Right atrium auricular region (tissue), 2 donors: ENCODE measurements at places on chromosomes 5 and 9. TPM values are rescaled to one million over a fixed set of nuclear protein-coding genes. Genes with fewer than 3 reads are reported as not detected.

DNA sequence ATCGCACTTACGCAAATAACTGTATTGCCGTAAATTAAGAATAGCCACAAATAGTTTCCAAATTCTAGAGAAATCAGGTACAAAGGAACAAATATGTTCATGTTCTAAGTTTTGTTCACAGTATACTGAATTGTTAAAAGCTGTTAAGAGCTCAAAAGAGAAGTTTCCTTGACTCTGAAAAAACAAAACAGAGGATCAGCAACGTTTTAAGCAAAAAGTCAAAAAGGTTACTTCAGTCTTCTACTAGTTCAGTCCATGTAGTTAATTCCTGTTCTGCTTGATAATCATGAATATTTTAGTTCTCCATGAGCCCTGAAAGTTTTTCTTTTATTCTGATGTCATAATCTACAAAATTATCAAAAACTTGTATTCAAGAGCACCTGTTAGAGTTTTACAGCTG lies 128.6 kb upstream of the MAST4 start:
- H3K4me1 ChIP-seq: no peaks in the 10 kb centered on the region
- H3K36me3 ChIP-seq: no peaks in the 10 kb centered on the region
- no peak for DNase-seq
- H3K4me3 ChIP-seq: no peak overlapping the region
- no peak overlapping the region for H3K27ac ChIP-seq

DNA sequence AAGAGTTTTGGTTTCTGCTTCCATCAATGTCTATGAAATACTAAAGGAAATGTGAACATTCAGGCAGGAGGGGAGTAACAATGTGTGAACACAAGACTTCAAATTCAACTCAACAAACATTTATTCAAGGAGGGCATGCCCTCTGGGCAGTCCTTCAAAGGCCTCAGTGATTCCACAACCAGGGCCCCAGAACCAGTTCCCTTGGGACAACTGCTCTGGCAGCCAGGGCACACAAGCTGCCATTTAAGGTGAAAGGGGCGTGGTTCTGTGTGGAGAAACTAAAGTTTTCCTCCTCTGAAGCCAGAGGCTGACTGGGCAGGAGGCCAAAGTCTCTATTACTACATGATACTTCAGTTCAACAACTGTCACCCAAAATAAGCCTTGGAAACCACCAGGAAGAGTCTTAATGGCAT lies 3.2 kb downstream of the RBM18 start:
- H3K36me3 ChIP-seq: peaks cover 29% of the 10 kb centered on the region
- peak overlapping the region; percentile 1 for H3K27ac ChIP-seq
- H3K27me3 ChIP-seq: no peaks in the 10 kb centered on the region
- H3K4me1 ChIP-seq: no peaks in the 10 kb centered on the region
- DNase-seq: peak; percentile 76

DNA sequence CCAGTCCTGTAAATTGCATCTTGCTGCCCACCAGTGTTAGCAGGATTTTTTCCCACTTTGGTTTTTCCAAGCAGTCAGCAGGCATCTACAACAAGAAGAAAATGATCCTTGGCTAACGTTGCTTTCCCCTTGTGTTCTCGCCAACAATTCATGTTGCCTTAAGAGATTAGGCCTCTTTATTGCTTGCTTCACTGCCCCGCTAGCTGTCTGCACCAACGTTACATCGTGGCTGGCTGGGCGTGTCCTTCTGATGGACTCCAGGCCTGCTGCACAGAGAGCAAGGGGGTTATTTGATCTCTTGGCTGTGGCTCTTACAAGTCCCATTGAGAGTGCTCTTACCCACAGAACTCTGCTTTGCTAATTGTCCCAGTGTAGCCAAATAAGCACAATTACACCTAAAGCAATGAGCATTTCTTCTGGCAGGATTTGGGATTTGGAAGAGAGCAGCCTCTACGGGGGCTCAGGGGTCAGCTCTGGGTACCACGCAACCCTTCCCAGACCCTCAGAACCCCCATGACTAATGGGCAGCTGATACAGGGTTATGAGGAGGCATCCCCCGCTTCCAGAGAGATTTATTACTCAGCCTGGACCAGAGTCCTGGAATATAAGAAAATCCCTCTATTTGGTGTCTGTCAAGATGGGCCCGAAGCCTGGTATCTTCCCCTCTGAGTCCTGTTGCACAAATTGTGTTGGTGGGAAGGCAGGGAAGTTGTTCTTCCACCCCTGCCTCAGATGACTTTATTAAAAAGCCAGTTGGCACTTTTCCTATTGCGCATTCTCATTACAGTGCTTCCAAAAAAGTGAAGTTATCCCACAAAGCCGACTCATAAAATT lies 17.6 kb downstream of the DCANP1 start:
- peak; percentile 68 for DNase-seq
- H3K27me3 ChIP-seq: no peaks in the 10 kb centered on the region
- no peaks in the 10 kb centered on the region for H3K36me3 ChIP-seq
- no peak overlapping the region for H3K4me3 ChIP-seq
- peaks cover 20% of the 10 kb centered on the region for H3K4me1 ChIP-seq

ADAMTS16 gene
- not detected for total RNA-seq

- peaks cover 7% of the 10 kb centered on the region for H3K4me1 ChIP-seq
- DNase-seq: no peak
- H3K4me3 ChIP-seq: no peak overlapping the region
- H3K27me3 ChIP-seq: no peaks in the 10 kb centered on the region
- H3K27ac ChIP-seq: no peak overlapping the region
- H3K36me3 ChIP-seq: peaks cover 20% of the 10 kb centered on the region
Observed at GRCh38 chr9:135926402-135927194, 19.3 kb upstream of the CAMSAP1 start.

CEL gene
- 1.9 TPM for total RNA-seq

DNA sequence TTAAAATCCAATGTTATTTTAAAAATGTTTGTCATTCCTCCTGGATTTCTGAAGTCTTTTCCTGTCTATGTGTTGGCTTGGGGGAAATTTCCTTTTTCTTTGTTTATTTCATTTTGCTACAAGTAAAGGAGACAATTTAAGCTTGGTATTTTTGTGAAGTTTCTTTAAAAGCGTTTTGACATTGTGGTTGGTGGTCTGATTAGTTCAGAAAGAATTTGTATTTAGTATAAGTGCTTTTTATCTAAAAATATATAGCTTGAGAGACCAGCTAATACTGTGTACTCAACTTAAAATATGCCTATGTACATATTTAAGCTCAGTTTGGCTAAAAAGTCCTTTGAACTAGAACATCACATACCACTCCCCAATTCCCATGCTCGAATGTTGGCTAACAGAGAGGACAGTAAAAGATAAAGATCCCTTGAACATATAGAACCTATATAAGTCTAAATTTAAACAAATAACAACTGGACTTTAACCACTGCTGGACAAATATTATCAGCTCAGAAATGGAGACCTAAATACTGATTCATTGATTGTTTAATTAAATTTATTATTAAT lies 237.6 kb downstream of the TLE4 start:
- H3K36me3 ChIP-seq: no peaks in the 10 kb centered on the region
- H3K27ac ChIP-seq: no peak overlapping the region
- H3K27me3 ChIP-seq: no peaks in the 10 kb centered on the region
- H3K4me3 ChIP-seq: no peak overlapping the region
- no peak for DNase-seq

SLC27A6 gene
- total RNA-seq: 15.2 TPM

DNA sequence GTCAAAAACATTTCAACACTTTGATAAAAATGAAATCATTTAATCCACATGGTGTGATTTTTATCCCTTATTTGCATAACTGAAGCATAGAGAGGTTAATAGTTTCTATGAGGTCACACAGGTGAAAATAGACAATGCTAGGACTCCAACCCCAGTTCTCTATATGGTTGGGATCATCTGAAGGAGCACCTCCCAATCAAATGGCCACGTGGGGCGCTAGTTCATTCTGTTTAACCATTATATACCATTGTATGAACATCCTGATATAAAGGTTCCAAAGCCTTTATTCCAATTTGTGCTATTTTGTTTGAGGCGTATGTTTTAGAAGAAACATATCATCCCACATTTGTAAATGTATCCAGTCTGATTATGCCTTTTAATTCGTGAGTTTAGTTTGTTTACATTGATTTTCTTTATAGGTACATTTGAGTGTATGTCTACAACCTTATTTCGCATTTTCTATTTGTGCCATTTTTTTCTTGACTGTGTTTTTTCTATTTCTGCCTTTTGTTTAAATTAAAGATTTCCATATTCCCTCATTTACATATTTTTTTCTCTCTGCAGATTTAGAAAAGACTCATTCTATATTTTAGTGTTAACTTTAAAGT lies 1092.0 kb downstream of the MAT2B start:
- no peaks in the 10 kb centered on the region for H3K4me1 ChIP-seq
- H3K27me3 ChIP-seq: no peaks in the 10 kb centered on the region
- H3K4me3 ChIP-seq: no peak overlapping the region
- H3K36me3 ChIP-seq: no peaks in the 10 kb centered on the region
- no peak for DNase-seq
- H3K27ac ChIP-seq: no peak overlapping the region

DNA sequence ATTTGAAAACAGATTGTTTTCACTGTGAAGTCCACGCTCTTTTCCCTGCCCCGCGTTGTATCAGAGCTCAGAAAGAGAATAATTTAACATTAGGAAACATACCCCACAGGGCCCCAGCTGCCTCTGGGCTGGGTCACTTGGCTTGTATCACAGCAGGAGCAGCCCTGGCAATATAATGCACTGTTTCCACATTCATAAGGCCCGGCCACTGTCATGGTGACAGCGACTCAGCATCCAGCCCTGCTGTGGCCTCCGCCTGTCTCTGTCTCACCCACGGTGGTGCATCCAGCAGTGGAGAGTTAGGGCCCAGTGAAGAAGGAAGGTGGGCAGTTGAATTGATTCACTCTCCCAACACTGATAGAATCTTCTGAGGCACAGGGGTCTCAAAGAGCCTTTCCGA lies 188.9 kb downstream of the NSG2 start:
- no peaks in the 10 kb centered on the region for H3K4me1 ChIP-seq
- no peak overlapping the region for H3K4me3 ChIP-seq
- H3K36me3 ChIP-seq: no peaks in the 10 kb centered on the region
- no peak overlapping the region for H3K27ac ChIP-seq
- H3K27me3 ChIP-seq: no peaks in the 10 kb centered on the region

- H3K4me1 ChIP-seq: no peaks in the 10 kb centered on the region
- H3K27me3 ChIP-seq: no peaks in the 10 kb centered on the region
- no peak for DNase-seq
- no peak overlapping the region for H3K27ac ChIP-seq
- no peak overlapping the region for H3K4me3 ChIP-seq
Observed at GRCh38 chr5:122015471-122015870, 53.7 kb downstream of the SRFBP1 start.

DNA sequence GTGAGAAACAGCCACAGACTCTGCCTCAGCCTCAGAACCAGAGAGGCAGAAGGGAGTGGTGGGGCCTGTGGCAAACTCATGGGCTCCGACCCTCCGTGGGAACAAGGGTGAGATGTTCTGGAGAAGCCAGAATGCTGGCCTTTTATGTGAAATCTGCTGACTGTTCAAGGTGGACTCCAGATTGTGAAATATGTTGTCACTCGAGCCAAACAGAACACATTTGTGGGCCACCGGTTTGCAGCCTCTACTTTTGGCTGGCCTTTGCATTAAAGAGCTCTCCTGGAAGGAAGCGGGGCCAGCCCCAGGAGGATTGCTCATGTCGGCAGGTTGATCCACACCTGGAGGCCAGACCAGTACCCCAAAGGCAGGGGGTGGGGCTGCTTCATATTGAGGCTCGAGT lies 62.4 kb downstream of the ERGIC1 start:
- H3K27ac ChIP-seq: peak overlapping the region; percentile 85
- no peak overlapping the region for H3K4me3 ChIP-seq
- no peaks in the 10 kb centered on the region for H3K4me1 ChIP-seq
- H3K36me3 ChIP-seq: no peaks in the 10 kb centered on the region
- no peak for DNase-seq
- no peaks in the 10 kb centered on the region for H3K27me3 ChIP-seq
